ENCODE measurements at places on chromosomes 1 and 21.

DNA sequence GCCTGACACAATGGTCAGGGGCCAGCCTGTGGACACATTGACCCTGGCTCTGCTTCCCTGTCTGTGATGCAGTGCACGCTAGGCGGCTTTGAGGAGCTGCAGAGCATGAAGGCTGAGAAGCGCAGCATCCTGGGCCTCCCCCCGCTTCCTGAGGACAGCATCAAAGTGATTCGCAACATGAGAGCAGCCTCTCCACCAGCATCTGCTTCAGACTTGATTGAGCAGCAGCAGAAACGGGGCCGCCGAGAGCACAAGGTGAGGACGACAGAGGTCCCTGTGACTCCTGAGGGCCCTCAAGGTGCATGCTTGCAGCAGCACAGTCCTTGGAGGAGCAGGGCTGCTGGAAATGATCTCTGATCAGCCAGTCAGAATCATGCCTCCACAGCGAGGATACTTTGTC is 8.6 kb downstream of the STRIP1 start:
- no peak for DNase-seq

- peak; percentile 19 for DNase-seq
Observed at GRCh38 chr21:45994759-45995685, 13.5 kb downstream of the COL6A1 start.

DNA sequence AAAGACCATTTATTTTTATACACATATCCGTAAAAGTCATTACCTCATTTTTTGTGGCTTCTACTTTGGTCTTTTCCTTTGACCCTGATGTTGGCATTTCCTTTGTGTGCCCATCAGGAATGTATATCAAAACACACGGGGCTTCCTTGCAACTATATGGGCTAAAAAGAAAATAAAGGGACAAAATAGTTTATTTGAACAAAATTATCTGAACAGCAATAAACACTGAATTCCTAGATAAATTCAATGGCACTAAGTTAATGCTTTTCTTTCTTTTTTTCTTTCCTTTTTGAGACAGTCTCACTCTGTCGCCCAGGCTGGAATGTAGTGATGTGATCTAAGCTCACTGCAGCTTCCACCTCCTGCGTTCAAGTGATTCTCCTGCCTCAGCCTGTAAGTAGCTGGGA is 45.2 kb downstream of the EPRS1 start:
- no peak for DNase-seq

DNA sequence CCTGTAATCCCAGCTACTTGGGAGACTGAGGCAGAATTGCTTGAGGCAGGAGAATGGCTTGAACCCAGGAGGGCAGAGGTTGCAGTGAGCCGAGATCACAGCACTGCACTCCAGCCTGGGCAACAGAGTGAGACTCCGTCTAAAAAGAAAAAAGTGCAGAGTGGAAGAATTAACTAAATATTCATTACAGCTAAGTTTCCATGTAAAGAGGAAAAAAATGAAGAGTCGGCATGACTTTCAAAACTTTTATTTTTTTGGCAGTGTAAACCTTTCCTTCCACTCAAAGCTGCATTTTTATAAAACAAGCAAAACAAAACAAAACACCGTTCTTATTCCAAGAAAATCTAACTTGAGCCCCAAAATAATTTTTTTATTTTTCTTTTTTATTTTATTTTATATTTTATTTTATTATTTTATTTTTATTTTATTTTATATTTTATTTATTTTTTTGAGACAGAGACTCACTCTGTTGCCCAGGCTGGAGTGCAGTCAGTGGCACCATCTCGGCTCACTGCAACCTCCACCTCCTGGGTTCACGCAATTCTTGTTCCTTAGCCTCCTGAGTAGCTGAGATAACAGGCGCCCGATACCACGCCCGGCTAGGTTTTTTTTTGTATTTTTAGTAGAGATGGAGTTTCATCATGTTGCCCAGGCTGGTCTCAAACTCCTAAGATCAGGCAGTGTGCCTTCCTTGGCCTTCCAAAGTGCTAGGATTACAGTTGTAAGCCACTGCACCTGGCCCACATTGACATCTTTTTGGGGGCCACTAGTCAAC is 62.9 kb downstream of the PACC1 start:
- DNase-seq, result no peak

GRCh38 chr1:160570840-160571239 is 8.5 kb downstream of the CD84 start:
- no peak for DNase-seq

GRCh38 chr1:208288495-208288894 is 44.3 kb upstream of the PLXNA2 start:
- no peak for DNase-seq

DNA sequence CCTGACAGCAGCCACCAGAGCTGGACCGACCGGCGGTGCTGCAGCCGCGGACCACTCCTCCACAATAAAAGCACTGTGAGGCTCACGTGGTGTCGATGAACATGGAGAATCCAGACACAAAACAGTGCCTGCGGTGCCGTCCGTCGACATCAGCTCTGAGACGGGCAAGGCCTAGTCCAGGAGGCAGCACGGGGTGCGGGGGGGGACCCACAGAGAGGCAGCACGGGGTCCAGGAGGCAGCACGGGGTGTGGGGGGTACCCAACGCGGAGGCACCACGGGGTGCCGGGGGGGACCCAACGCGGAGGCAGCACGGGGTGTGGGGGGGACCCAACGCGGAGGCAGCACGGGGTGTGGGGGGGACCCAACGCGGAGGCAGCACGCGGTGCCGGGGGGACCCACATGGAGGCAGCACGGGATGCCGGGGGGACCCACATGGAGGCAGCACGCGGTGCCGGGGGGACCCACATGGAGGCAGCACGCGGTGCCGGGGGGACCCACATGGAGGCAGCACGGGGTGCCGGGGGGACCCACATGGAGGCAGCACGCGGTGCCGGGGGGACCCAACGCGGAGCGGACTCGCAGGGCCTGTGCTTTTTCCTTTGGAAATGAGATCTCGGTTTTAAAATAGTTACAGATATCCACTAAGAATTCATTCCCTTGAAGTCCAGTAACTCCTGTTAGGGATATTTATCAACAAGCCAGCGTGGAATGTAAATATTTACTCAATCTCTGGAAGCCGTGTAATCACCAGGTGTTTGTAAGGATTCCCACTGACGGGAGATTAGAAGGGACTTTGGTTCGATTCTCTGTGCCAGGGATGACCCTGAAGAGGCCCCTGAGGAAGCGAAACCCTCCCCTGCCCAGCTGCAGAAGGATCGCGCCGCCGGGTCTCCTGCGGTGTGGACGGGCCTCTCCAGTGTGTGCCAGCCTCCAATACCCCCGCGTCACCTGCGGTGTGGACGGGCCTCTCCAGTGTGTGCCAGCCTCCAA is 52.1 kb downstream of the COL6A1 start:
- no peak for DNase-seq

Data from Peyer's patch (tissue), 4 donors.